ENCODE measurements at places on chromosomes 6 and 20. TPM values are rescaled to one million over a fixed set of nuclear protein-coding genes. Genes with fewer than 3 reads are reported as not detected.
A peak's percentile ranks its signal among the peaks of the same experiment; 100 is the strongest.

- H3K36me3 ChIP-seq, result no peaks in the 10 kb centered on the region
- no peak overlapping the region for H3K27ac ChIP-seq
Measured at GRCh38 chr20:58549231-58550209, 34.3 kb upstream of the APCDD1L start.

DNA sequence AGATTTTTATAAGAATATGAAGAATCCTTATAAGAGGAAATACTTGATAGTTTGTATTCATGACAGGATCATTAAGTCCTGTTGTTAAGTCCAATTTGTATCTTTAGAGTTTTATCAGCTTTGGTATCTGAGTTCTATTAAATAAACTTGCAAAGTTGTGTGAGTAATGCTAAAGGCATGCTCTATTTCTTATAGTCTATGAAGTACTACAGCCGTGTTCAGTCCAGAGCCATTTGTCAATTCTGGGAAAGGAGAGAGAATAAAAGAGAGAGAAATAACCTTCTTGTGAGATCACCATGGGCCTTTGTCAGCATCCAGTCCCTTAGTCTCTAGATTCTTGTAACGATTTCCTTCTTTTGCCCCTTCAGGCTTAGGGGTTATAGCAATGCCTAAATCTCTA lies 181.2 kb upstream of the POU3F2 start:
- no peak for DNase-seq
- no peaks in the 10 kb centered on the region for H3K4me1 ChIP-seq
- H3K27me3 ChIP-seq, result peaks cover 2% of the 10 kb centered on the region
- no peak overlapping the region for H3K27ac ChIP-seq
- H3K36me3 ChIP-seq, result no peaks in the 10 kb centered on the region

DNA sequence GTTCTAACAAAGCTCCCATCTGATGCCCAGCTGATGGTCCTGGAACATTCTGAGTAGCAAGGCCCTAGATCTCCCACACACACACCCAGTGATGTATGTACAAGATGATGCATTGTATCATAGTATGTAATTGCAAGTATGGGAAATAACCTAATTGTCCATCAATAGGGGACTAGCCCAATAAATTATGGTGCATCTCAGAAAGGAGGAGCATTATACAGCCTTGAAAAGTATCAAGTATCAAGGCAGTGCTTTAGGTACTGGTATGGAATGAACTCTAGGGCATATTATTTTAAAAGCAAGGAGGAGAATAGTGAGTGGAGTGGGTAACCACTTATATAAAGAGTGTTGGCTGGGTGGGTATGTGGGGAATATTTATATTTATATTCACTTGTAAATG lies 24.8 kb upstream of the PREX1 start:
- H3K4me1 ChIP-seq, result peaks cover 19% of the 10 kb centered on the region
- DNase-seq, result no peak
- H3K36me3 ChIP-seq, result peaks cover 2% of the 10 kb centered on the region
- H3K27me3 ChIP-seq, result no peaks in the 10 kb centered on the region
- no peak overlapping the region for H3K4me3 ChIP-seq
- no peak overlapping the region for H3K27ac ChIP-seq

DNA sequence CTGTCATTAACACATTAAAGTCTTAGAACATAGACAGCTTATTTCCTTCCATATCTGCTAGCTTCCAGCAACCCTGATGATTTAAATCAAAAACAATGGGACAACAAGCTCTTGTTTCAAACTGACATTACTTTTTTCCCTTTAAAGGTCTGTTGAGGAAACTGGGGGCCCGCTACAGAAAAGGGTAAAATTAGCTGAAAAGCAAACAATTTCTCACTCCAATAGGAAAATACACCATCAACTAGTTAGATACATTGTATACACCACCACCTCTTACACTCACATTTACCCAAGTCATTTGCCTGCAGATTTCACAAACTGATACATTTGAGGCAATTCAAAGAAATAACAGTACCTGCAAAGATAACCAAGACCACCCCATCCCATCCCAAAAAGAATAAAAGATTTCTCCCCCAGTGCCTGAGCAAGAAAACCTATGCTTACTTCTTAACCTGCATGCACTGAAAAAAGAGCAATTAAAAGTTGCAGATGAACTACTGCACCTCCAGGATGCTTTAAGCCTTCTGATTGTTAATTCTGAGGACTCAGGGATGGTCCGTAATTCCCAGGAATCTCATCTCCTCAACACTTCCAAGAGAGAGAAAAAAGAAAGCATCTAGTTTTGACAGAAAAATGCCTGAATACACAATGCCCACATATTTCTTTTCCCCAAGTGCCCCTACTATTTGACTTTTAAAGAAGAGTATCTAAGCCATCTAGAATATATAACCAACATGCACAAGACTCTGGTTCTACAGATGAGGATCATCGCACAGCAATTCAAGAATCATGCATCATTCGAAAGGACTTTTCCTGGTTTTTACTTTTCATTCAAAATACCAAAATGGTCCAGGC lies 5.6 kb downstream of the ZMYND8 start:
- no peak for DNase-seq
- no peaks in the 10 kb centered on the region for H3K27me3 ChIP-seq
- H3K4me3 ChIP-seq, result peak overlapping the region; percentile 71

DNA sequence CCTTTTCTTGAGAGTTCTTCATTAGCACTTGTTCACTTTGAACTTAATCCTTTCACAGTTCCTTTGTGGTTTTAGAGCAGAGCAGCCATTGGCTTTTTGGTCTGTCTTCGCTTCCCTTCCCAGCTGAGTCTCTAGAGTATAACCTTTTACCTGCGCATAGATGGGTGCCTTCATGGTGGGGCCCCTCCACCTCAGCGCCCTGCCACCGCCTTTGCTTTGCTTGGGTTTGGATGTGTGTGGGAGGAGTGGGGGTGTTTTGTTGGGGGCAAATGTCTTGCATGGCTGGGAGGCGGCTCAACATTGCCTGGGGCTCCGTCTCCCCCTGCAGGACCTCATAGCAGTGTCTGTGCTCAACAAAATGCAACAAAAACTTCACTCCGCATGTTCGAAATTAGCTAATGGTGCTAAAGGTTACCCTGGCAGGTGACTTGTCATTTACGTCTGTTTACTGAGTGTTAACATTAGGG lies 11.9 kb downstream of the PYGB start:
- H3K36me3 ChIP-seq, result peaks cover 48% of the 10 kb centered on the region
- H3K4me1 ChIP-seq, result peaks cover 44% of the 10 kb centered on the region
- H3K27me3 ChIP-seq, result no peaks in the 10 kb centered on the region
- peak overlapping the region; percentile 86 for H3K27ac ChIP-seq

DNA sequence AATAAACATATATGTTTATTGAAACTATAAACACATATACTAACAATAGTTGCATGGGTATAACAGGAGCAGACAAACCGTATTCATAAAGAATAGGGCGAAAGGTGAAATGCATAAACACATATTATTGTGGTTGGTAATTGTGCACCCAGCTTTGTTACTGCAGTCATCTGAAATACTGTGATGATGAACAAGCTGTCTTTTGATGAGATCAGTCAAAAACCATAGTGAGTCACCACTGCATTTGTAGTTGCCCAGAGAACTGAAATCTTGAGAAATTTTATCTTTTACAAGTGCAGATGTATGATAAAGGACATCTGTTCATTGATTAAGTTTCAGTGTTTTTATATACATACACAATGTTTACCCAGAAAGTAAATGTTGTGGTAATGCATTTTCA lies 133.7 kb downstream of the MYO6 start:
- no peaks in the 10 kb centered on the region for H3K4me1 ChIP-seq
- no peak for DNase-seq
- no peaks in the 10 kb centered on the region for H3K36me3 ChIP-seq
- H3K4me3 ChIP-seq, result no peak overlapping the region
- H3K27me3 ChIP-seq, result no peaks in the 10 kb centered on the region

- no peaks in the 10 kb centered on the region for H3K27me3 ChIP-seq
- peaks cover 9% of the 10 kb centered on the region for H3K4me1 ChIP-seq
- DNase-seq, result no peak
- H3K36me3 ChIP-seq, result peaks cover 20% of the 10 kb centered on the region
- H3K27ac ChIP-seq, result no peak overlapping the region
Measured at GRCh38 chr6:111148110-111148509, 60.8 kb downstream of the SLC16A10 start.

GRCh38 chr20:15138548-15139126 lies 801.2 kb upstream of the FLRT3 start:
- H3K36me3 ChIP-seq, result no peaks in the 10 kb centered on the region
- no peaks in the 10 kb centered on the region for H3K4me1 ChIP-seq
- no peaks in the 10 kb centered on the region for H3K27me3 ChIP-seq
- no peak for DNase-seq
- H3K4me3 ChIP-seq, result no peak overlapping the region
- no peak overlapping the region for H3K27ac ChIP-seq

DNA sequence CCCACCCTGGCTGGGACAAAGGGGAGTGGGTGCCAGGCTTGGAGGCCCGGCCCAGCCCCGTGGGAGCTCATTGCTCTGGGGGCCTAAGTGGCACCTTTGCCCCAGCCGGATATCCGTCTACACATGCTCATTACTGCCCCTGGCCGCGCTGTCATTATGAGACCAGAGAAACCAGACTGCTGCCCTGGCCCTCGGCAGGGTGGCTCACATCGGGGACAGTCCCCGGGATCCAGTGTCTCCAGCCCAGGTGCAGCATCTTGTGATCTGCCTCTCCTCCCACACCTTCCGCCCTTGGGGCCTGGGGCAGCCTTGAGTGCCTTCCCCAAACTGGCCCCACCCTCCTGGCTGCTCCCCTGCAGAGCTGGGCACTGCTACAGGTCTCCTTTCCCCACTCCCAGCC lies 4.9 kb downstream of the SRMS start:
- DNase-seq, result no peak
- no peak overlapping the region for H3K4me3 ChIP-seq
- H3K36me3 ChIP-seq, result no peaks in the 10 kb centered on the region
- no peak overlapping the region for H3K27ac ChIP-seq

DNA sequence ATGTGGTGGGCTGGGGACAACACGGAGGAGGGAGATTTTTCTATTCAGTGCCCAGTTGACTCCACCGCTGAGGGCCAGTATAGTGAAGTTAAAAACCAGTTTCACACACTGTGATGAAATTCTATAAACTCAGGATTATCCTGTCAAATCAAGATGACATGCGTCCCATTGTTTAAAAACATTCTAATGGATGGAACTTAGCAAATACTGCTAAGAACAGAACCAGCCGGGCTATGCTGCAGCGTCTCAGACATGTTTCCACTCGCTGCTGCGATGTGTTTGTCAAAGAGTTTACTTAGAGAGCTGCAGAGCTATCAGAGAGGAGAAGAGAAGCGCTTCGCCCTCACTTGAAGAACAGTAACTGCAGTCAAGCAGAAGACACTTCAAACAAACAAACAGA lies 212.6 kb upstream of the FOXQ1 start:
- peaks cover 12% of the 10 kb centered on the region for H3K27me3 ChIP-seq
- no peaks in the 10 kb centered on the region for H3K4me1 ChIP-seq
- H3K36me3 ChIP-seq, result no peaks in the 10 kb centered on the region

- H3K27ac ChIP-seq, result no peak overlapping the region
- no peak overlapping the region for H3K4me3 ChIP-seq
- H3K4me1 ChIP-seq, result peaks cover 3% of the 10 kb centered on the region
- H3K27me3 ChIP-seq, result peaks cover 1% of the 10 kb centered on the region
Measured at GRCh38 chr20:5928836-5929715, 21.3 kb downstream of the TRMT6 start.

- no peak for DNase-seq
- H3K4me3 ChIP-seq, result no peak overlapping the region
- H3K27ac ChIP-seq, result no peak overlapping the region
- H3K4me1 ChIP-seq, result no peaks in the 10 kb centered on the region
- no peaks in the 10 kb centered on the region for H3K36me3 ChIP-seq
Measured at GRCh38 chr20:61424011-61424627, 172.1 kb downstream of the CDH4 start.

GRCh38 chr20:21702553-21703470 lies 2.7 kb upstream of the PAX1 start:
- peaks cover 98% of the 10 kb centered on the region for H3K27me3 ChIP-seq
- peaks cover 14% of the 10 kb centered on the region for H3K4me1 ChIP-seq
- H3K4me3 ChIP-seq, result no peak overlapping the region
- peaks cover 1% of the 10 kb centered on the region for H3K36me3 ChIP-seq
- DNase-seq, result peak; percentile 50

DNA sequence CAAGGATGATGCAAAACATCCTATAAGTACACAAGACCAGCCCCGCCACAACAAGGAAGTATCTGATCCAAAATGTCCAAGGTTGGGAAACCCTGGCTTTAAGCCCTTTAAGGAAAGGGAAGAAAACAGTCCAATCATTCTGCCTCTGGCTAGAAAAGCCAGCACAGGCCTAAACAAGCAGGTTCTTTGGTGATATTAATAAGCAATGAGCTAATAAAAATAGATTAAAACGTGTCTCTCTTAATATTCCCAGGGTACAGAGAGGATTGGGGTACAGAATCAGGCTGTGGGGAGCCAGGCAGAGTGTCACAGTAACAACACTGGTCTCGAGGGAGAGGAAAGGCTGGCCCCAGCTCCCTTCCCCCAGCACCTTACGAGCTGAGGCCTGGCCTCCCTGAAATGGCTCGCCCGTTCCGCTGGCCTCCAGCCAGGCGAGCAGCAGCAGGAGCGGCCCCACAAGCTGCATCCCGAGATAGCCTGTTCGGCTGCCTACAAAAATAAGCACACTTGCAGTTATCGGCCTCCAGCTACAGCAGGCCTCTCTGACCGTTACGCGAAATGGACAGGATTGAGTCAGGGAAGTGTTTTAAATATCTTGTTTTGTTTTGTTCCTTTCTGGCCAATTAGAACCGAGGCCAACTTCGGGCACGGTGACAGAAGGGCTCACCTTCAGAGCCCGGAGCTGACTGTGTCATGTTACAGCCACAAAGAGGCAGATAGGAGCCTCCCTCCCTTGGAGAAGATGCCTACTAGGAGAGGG lies 4.0 kb upstream of the ZMYND8 start:
- peaks cover 27% of the 10 kb centered on the region for H3K4me1 ChIP-seq
- no peaks in the 10 kb centered on the region for H3K27me3 ChIP-seq
- H3K36me3 ChIP-seq, result peaks cover 5% of the 10 kb centered on the region
- no peak for DNase-seq
- H3K4me3 ChIP-seq, result no peak overlapping the region

DNA sequence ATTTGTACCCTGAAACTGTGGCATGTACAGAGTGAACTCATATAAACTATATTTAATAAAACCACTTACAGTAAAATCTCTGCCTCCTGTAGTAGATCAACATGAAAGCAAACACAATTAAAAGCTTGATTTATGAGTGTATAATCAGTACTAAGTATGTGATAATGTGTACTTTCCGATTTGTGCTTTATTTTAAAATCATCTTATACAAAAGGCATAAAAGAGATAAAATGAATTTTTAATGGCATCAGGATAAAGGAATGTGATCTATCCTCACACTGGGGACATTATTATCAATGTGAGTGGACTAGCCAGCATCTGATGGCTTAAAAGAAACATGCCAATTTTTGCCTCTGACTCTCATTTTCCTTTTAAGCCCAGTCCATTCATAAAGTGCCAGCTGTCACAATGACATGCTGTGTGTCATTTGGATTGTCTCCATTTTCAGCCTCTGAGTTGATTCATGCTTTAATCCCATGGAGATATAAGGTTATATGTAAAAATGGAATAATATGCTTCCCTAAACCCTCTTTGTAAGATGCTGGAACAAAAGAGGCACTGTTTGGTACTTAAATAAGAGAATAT lies 831.6 kb upstream of the EYS start:
- H3K4me3 ChIP-seq, result no peak overlapping the region
- H3K27me3 ChIP-seq, result no peaks in the 10 kb centered on the region
- H3K4me1 ChIP-seq, result no peaks in the 10 kb centered on the region
- no peak overlapping the region for H3K27ac ChIP-seq
- DNase-seq, result no peak

- no peaks in the 10 kb centered on the region for H3K27me3 ChIP-seq
- peaks cover 19% of the 10 kb centered on the region for H3K36me3 ChIP-seq
- H3K4me1 ChIP-seq, result peaks cover 24% of the 10 kb centered on the region
- peak; percentile 59 for DNase-seq
- H3K4me3 ChIP-seq, result peak overlapping the region; percentile 79
Measured at GRCh38 chr6:166997768-166998255, 1.4 kb upstream of the CEP43 start.

Gene GATA5
- not detected for total RNA-seq

Gene LST1
- 29.1 TPM for total RNA-seq

Gene RIN2
- total RNA-seq, result not detected

Gene TMC2
- total RNA-seq, result not detected

Gene CD93
- total RNA-seq, result 0.04 TPM

Gene PGK2
- total RNA-seq, result not detected
